K562 (cell line): ENCODE measurements at places on chromosomes 5 and 9. TPM values are rescaled to one million over a fixed set of nuclear protein-coding genes. Genes with fewer than 3 reads are reported as not detected.

DNA sequence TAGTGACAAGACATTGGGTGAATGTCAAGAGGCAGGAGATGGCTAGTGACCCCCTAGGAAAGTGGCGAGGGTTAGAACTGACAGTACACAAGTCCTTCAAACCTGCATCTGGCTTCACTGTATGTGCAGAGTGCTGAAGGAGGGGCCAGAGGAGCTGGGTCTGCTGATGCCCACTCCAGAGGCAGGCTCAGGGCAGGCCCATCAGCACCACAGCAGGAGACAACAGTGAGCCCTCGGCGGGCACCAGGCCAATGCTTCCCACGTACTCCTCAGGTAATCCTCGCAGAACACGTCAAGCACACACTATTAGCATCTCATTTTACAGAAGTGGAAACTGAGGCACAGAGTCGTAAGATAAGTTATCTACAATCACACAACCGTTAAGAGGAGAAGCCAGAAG is 76.1 kb upstream of the SH3PXD2B start:
- no peak overlapping the region for H3K27ac ChIP-seq
- H3K4me3 ChIP-seq: no peak overlapping the region
- no peaks in the 10 kb centered on the region; the same call in 1 of the 2 replicates for H3K4me1 ChIP-seq
- H3K36me3 ChIP-seq: no peaks in the 10 kb centered on the region
- peaks cover 25% of the 10 kb centered on the region for H3K27me3 ChIP-seq

- no peak overlapping the region for H3K4me3 ChIP-seq
- DNase-seq: no peak
- no peaks in the 10 kb centered on the region; the same call in 1 of the 2 replicates for H3K27me3 ChIP-seq
These were observed 72.8 kb upstream of the PPARGC1B start for GRCh38 chr5:149657324-149657723.

ENTREP1 gene
- total RNA-seq: 0.09 TPM in 1 of 2 replicates, not detected in the other

ACTBL2 gene
- not detected in 2 replicates for total RNA-seq

DNA sequence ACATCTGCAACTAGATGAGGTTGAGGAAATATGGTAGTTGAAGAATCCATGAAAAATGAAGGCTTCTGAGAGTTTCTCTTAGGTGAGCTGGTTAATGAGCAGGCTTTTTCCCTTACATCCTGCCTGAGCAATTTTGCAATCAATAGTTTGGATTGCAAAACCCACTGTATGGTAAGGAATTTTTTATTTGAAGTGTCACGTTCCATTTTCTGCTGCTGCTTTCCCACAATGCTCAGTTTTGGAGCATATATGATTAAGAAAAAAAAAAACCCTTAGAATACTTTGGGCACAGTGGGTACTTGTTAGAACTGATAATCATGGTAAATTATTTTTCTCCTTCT is 144.2 kb downstream of the PCSK1 start:
- no peak for DNase-seq
- no peaks in the 10 kb centered on the region for H3K36me3 ChIP-seq
- no peaks in the 10 kb centered on the region for H3K4me1 ChIP-seq

- no peaks in the 10 kb centered on the region for H3K36me3 ChIP-seq
- H3K4me1 ChIP-seq: no peaks in the 10 kb centered on the region
- no peak overlapping the region for H3K27ac ChIP-seq
- H3K27me3 ChIP-seq: no peaks in the 10 kb centered on the region
- H3K4me3 ChIP-seq: no peak overlapping the region
These were observed 120.3 kb downstream of the SYK start for GRCh38 chr9:90921969-90922368.

- no peaks in the 10 kb centered on the region for H3K27me3 ChIP-seq
- H3K4me3 ChIP-seq: no peak overlapping the region
- peaks cover 46% of the 10 kb centered on the region for H3K4me1 ChIP-seq
- H3K27ac ChIP-seq: peak overlapping the region; percentile 69
- DNase-seq: peak; percentile 51
These were observed 7.8 kb upstream of the ANXA1 start for GRCh38 chr9:73143711-73144328.
